ENCODE measurements at places on chromosomes 2 and 18. TPM values are rescaled to one million over a fixed set of nuclear protein-coding genes. Genes with fewer than 3 reads are reported as not detected.

DNA sequence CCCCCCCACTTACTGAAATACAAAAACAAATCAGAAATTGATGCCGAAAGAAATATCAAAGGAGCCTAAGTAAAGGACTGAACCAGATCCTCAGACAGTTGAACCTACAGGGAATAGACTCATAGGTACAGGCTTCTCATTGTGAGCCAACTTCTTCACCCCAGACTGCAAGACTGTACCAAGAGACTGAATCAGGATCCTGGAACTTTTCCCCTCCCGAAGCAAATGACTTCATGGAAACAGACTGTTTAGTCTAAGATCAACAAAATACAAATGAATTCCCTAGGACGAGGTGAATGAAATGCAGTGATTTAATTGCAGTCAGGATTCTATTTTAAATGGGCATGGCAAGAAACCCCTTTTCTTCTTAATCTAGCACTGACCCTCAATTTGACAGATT lies 53.6 kb upstream of the RNF152 start:
- no peak for DNase-seq

GRCh38 chr2:239020541-239021041 lies 172.7 kb downstream of the TWIST2 start:
- no peak for DNase-seq

GRCh38 chr2:227493524-227493923 lies 21.6 kb downstream of the AGFG1 start:
- no peak for DNase-seq

Gene CFAP221
- total RNA-seq: 1.1 TPM

Gene DHRS9
- total RNA-seq: 0.40 TPM

Data from pulmonary artery endothelial cell (primary cell).